ENCODE measurements at places on chromosomes 5 and 9.
A peak's percentile ranks its signal among the peaks of the same experiment; 100 is the strongest.

DNA sequence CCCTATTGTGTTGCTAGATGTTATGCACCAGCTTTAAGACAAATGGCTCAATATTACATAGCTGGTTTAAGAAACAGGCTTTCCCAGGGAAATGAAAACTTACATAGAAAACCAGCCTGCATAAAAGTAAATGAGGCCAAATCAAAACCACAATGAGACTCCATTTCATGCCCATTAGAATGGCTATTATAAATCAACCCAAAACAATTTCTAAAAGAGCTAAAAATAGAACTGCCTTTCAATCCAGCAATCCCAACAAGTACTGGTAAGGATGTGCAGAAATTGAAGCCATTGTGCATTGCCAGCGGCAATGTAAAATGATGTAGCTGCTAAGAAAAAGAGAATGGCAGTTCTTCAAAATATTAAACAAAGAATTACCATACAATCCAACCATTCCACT, 1170.0 kb upstream of the CDH9 start:
- DNase-seq = no peak

- DNase-seq = no peak
These were observed 133.3 kb downstream of the ARL15 start for GRCh38 chr5:54177058-54177457.

DNA sequence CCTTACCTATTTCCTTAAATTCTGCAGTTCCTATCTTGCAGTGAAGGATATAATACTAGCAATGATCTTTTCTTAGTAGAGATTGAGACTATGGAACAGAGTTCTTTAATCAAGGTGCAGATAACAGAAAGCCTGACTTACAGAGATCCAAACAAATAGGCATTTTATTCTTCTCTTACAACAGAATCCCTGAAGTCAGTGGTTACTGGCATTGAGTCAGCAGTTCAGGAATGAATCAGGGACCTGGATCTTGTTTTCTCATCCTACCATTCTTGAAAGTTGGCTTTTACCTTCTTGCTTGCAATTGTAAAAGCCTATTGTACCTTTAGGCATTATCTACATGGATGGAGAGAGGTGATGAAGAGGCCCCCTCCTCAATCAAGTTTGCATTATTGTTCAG, 47.5 kb upstream of the TLE4 start:
- DNase-seq = no peak

GRCh38 chr5:131005963-131006684, 158.9 kb downstream of the HINT1 start:
- DNase-seq = no peak

DNA sequence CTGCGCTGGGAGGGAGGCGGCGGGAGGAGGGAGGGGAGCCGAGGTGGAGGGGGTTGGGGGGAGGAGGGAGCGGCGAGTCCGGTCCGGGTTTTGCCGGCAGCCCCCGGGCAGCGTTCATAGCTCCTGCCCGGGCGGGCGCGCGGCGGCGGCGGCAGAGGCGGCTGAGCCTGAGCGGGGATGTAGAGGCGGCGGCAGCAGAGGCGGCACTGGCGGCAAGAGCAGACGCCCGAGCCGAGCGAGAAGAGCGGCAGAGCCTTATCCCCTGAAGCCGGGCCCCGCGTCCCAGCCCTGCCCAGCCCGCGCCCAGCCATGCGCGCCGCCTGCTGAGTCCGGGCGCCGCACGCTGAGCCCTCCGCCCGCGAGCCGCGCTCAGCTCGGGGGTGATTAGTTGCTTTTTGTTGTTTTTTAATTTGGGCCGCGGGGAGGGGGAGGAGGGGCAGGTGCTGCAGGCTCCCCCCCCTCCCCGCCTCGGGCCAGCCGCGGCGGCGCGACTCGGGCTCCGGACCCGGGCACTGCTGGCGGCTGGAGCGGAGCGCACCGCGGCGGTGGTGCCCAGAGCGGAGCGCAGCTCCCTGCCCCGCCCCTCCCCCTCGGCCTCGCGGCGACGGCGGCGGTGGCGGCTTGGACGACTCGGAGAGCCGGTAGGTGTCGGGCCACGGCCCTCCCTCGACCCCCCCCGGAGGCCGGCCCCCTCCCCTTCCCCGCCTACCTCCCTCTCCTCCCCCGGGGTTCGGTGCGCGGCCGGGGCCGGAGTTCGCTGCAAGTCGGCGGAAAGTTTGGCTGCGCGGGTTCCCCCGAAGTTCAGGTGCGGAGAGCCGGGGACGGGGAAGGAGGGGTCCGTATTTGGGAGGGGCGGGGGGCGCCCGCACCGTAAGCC, at the start of gene CXXC5:
Gene CXXC5, plus strand, starts transcription at position 145 of the 877 bp plus-strand sequence. CDS start 32,175 bp downstream, outside the sequence.
- DNase-seq = peak; percentile 96

GRCh38 chr9:87233899-87234455, 263.7 kb upstream of the DAPK1 start:
- no peak for DNase-seq

DNA sequence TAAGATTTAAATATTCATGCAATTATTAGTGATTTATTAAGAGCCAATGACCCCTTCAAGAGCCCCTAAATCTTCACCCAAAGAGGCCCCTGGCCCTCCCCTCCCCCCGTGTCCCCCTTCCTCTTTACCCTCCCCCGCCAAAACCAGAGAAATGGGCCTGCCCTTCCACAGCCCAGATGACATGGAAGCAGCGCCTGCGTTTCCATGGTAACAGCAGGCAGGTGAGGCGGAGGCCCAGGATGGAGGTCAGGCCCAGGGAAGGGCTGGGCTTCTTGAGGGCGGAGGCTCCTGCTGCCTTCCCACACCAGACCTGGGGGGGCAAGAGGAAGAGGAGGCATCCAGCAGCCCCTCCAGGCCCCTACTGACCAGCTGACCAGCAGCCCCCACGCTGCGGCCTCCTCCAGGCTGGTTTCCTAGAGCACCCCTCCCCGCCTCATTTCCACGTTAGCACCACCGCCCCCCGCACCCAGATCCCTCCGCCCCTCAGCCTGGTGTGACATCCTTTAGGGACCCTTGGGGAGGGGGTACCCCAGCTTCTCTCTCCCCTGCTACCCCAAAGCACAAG, 37.4 kb downstream of the UNC5A start:
- no peak for DNase-seq

GRCh38 chr5:7881816-7882215, 12.9 kb downstream of the MTRR start:
- DNase-seq = no peak

GRCh38 chr5:55407059-55407684, 99.4 kb downstream of the MTREX start:
- no peak for DNase-seq

- DNase-seq = peak; percentile 71
These were observed 49.4 kb downstream of the ITGA1 start for GRCh38 chr5:52837068-52837467.

GRCh38 chr5:109990723-109991359, 301.1 kb downstream of the MAN2A1 start:
- DNase-seq = no peak

GRCh38 chr5:37417347-37417746, 38.2 kb downstream of the WDR70 start:
- no peak for DNase-seq

DNA sequence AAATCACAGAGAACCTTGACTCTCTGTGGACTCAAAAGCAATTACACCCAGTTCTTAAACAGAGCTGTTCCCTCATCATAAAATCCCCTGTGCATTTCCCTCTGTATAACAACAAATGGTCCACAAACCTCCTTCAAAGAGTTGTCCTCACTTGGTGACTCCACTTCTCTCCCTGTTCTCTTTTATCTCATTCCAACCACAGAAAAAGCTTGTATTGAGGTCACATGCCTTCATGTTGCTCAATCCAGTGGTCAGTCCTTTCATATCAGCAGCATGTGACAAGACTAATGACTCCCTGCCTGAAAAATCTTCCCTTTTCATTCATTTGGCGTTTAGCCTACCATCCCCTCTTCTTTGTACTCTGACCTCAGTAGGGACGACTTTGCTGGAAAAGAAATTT, 158.0 kb downstream of the DEPDC1B start:
- DNase-seq = no peak

GRCh38 chr5:10484774-10485141, 43.1 kb downstream of the ROPN1L start:
- no peak for DNase-seq

- DNase-seq = no peak
These were observed 717.5 kb downstream of the IRX1 start for GRCh38 chr5:4313138-4313537.

DNA sequence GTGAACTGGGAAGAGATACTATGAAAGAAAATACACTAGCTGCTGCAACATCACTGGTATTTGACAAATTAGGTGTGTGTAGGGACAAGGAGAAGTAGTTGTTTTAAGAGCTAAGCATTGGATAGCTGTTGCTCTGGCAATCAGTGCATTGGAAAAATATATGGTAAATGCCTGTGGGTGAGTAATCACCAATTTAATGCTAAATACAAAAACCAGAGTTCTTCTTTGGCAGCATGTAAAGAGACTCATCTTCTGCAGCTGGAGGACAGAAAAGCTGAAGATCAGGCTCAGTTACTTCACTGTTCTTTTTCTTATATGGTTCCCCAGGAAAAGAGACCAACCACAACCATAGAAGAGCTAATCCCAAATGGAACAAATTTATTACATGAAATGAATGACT, 201.8 kb upstream of the MPDZ start:
- no peak for DNase-seq

- DNase-seq = no peak
These were observed 15.4 kb downstream of the FAM174A start for GRCh38 chr5:100550531-100551051.

GRCh38 chr9:133420392-133420827, 1.8 kb upstream of the ADAMTS13 start:
- no peak for DNase-seq

DNA sequence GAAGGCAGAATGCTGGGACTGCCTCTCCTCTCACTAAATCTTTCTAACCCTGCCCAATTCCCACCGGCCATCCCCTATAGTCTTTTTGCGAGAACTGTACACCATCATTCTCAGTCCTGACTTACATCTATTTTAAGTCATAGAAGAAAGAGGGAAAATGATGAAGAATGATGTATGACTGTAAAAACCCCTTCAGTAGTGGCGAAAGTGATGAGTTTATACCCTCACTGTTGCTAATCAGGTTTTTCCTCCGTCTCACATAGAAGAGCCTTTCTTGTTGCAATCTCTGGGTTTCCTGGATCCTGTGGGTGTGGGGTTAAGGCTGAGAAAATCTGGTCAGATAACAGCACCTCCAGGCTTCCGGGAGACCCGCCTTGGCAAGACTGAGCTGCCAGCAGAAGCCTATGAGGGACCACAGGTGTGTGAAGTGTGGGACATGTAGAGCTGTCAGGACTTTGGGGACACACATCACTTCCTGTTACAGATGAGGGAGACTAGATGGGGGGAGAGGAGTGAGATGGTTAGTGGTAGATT, 147.1 kb upstream of the SLC12A2 start:
- DNase-seq = no peak

- no peak for DNase-seq
These were observed 407.1 kb downstream of the MED10 start for GRCh38 chr5:5971203-5971602.

GRCh38 chr5:125576822-125577221, 830.4 kb upstream of the ZNF608 start:
- no peak for DNase-seq

- no peak for DNase-seq
These were observed 29.1 kb downstream of the FRMPD1 start for GRCh38 chr9:37679649-37680402.

DNA sequence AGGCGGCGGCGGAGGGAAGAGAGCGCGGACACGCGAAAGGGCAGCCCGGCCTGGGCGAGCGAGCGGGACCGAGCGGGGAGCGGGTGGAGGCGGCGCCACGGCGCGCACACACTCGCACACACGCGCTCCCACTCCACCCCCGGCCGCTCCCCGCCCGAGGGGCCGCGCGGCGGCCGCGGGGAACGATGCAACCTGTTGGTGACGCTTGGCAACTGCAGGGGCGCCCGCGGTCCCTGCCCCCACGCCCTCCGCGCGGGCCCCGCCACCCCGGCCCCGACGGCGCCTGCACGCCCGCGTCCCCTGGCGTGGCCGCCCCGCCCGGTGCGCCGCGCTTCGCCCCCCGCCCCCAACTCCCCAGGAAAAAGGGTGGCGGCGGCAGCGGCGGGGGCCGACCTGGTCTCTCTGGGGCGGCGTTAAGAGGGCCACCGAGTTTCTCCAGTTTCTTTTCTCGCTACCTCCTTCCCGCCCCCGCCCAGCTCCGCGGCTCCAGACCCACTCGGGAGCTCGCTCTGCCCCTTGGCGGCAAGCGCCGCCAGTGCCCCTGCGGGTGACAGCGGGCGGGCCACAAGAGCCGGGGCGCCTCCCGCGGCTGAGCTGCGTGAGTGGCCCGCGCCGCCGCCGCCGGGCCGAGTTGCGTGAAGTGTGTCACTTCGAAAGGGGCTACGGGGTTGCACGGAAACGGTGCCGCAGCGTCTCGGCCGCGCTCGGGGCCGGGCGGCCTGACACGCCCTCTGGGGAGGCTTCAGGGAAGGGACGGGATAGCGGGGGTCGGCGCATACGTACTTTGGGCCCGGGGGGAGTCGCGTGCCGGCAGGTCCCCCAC, at the start of gene NR3C1:
Gene NR3C1, minus strand, starts transcription at position 94 of the 823 bp plus-strand sequence. CDS start 2,847 bp downstream, outside the sequence.
- peak; percentile 93 for DNase-seq

DNA sequence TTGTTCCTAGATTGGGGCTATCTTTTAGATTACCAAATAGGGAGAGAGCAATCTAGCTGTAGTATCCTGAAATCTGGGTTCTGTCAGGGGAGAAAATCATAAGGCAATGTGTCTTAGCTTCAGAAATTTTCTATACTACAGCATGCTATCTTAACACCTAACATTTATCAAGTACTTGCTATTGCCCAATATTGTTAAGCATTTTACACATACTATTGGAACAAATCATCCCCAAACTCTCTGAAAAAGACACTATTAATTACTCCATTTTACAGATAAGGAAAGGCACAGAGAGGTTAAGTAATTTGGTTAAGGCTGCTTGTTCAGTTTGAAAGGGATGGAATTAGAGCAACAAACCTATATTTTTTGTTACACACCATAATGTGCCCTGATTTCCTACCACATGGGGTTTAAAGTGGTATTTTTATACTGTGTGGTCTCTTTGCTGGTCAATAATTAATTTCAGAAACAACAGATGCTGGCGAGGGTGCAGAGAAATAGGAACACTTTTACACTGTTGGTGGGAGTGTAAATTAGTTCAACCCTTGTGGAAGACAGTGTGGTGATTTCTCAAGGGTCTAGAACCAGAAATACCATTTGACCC, 57.2 kb upstream of the RIC1 start:
- no peak for DNase-seq

- DNase-seq = no peak
These were observed 11.2 kb downstream of the KLHL9 start for GRCh38 chr9:21324047-21324446.

- DNase-seq = no peak
These were observed 24.2 kb upstream of the NREP start for GRCh38 chr5:111781200-111781599.

- no peak for DNase-seq
These were observed 8.8 kb upstream of the WDR36 start for GRCh38 chr5:111083323-111083722.

- no peak for DNase-seq
These were observed 56.9 kb downstream of the HOMER1 start for GRCh38 chr5:79456890-79457583.

- DNase-seq = no peak
These were observed 3.7 kb upstream of the PDCD6 start for GRCh38 chr5:267716-268115.

GRCh38 chr5:179780362-179780761, 13.4 kb upstream of the LTC4S start:
- DNase-seq = no peak

All from aorta (tissue), 5 donors.